Lower lobe of right lung (tissue), 2 donors: ENCODE measurements at places on chromosomes 6 and 20.

- no peak for DNase-seq
Measured at GRCh38 chr6:165300422-165300936, 8.9 kb downstream of the C6orf118 start.

GRCh38 chr6:139577124-139577762 lies 202.8 kb upstream of the CITED2 start:
- no peak for DNase-seq

GRCh38 chr6:136051140-136051775 lies 198.9 kb downstream of the MTFR2 start:
- DNase-seq = no peak

DNA sequence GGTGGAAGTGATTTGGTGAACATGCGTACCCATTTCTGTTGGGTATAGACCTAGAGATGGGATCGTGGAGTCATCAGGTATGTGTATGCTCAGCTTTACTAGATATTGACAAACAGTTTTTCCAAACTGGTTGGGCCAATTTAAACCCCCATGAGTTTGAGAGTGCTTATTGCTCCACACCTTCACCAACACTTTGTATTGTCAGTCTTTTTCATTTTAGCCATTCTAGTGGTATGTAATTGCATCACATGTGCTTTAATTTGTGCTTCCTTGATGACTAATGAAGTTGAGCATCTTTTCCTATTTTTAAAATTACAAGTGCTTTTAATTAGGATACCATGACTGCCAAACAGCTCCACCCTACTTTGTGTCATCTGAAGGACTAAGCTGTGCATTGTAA lies 158.9 kb upstream of the AKIRIN2 start:
- DNase-seq = no peak

- DNase-seq = no peak
Measured at GRCh38 chr6:43016943-43017334, 2.9 kb downstream of the KLHDC3 start.

DNA sequence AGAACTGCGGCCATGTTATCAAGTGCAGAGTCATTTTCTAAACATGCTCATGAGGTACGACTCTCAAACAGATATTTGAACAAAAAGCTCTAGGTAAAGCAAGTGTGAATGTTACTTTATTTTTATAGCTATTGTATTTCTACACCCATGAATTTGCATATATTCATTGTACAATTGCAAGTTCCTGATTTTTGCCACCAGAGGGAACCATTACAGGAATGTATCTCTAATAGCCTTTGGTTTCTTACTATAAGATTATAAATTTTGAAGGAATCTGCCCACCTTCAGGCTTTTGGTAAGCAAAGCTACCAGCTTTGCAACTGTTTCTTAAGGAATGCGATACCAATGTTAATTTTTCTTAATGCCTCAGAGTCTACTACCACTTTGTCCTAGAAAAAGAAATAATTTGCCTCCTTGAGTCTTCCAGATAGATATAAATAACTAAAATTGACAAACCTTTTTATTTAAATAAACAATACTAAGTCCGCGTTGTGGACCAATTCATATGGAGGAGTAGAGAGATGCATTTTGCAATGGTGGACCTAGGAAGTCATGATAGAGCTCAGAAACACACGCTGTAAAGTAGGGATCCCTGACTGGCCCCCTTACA lies 125.4 kb upstream of the SAMD5 start:
- DNase-seq = no peak

DNA sequence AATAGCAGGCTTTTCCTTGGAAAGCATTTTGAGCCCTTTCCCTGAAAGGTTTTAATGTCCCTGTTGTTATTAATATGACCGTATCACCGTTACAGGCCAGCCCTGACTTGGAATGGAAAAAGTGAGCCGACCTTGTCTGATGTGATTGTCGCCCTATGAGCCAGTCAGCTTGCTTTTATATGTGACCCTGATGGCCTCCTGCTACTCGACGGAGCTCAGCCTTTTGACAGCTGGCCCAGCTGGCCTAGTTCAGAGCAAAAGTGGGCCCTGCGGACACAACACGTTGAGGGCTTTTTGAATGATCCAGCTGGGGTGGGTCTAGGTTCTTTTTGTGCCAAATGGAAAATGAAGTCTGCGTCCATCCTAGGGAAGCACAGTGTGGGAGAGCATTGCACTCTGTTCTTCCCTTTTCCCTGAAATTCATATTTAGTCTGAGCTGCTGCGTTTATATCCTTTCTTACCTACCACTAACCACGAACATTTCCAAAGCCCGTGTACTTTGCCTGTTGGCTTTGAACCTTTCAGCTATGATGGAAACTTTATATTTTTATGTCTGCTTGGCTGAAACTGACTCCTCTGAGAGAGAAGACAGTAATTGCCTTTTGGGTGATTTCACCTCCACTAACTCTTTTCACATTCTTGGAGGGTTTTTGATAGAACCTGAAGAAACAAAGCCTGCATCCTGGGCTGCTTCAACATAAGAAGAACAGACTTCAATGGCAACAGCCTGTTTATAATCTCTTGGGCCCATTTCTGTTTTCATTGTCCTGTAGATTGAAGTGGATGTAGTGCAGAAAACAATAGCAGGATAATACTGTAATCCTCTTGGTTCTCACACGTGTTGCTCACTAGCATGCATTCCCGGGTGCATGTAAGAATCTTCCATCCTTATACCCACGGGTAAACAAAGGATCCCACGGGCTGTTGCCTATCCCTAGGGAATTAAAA lies 121.8 kb upstream of the HDGFL1 start:
- no peak for DNase-seq

DNA sequence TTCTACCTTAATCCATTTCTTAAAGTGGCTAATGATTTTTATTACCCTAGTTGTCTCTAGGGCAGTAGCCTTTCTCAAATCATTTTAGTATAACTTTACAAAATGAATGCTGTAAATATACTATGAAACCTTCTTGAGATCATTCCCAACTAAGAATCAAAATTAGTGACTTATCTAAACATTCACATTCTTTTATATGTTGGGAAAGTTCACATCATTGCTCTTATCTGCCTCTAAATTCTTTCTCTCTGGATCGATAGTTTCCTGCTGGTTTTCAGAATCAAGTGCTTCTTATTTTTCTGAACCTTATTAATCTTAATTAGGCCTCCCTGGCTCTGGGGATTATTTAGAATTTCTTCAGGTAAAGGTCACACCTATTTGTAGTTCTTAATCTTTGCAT lies 126.8 kb downstream of the BCKDHB start:
- no peak for DNase-seq

DNA sequence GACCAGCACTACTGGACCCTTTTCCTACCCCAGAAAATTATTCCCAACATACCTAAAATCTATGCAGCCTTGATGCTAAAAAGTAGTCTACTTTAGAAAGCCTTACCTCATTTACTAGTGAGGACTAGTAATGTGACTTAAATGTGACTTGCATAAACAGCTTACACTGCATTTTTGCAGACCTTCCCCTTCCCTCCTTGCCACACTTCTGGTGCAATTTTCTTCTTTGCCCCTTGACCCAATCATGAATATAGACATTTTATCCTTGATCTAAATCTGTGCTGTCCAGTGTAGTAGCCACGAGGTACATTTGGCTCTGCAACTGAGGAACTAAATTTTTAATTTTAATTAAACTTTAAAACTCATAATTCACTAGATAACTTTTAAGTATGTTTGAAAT lies 7.0 kb upstream of the ZKSCAN8 start:
- no peak for DNase-seq
